ENCODE measurements at places on chromosomes 6 and 20. TPM values are rescaled to one million over a fixed set of nuclear protein-coding genes. Genes with fewer than 3 reads are reported as not detected.

The GUCA1A gene
- not detected for total RNA-seq

The ACSS2 gene
- total RNA-seq, result 6.0 TPM

The RIMS1 gene
- total RNA-seq, result not detected

The TRIM15 gene
- 0.15 TPM for total RNA-seq

The MCCD1 gene
- total RNA-seq, result not detected

The HLA-DMA gene
- 5.5 TPM for total RNA-seq

The RSPO3 gene
- not detected for total RNA-seq

The POU5F1 gene
- 0.63 TPM for total RNA-seq

The DOK5 gene
- total RNA-seq, result 1.6 TPM

The GSTA1 gene
- 0.18 TPM for total RNA-seq

DNA sequence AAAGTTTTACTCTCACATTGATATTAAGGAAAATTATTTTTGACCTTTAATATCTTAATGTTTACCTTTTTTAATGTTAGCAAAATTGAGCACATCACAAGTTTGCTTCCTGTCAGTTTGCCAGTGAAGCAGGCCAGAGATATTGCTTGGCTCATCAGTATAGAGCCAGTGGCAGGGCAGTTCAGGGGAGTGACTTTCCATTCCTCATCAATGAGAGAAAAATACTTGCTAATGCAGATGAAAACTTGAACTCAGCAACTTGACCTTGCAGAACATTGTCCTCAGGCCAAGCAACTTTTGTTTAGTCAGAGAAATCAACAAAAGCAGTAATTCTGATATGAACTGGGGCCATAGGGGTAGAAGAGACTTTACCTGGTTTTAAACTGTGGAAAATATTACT lies 6.9 kb downstream of the TAB2 start:
- DNase-seq, result no peak

- peak; percentile 69 for DNase-seq
Measured at GRCh38 chr6:34235307-34236130, 1.2 kb upstream of the HMGA1 start.

DNA sequence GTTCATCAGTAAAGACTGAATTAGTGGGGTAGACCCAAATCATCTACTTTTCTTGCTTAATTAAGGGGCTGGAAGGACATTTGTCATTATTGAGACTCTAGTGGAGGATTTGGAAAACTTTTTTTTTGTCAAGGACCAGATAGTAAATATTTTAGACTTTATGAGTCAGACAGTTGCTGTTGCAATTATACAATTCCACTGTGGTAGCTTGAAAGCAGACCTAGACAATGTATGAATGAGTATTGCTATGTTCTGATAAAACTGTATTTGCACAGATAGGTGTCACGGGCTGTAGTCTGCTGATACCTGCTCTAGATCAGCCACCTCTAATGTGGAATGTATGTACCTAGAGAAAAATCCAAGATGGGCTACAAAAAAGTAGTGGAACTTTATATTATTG lies 175.0 kb downstream of the CARMIL1 start:
- DNase-seq, result no peak

DNA sequence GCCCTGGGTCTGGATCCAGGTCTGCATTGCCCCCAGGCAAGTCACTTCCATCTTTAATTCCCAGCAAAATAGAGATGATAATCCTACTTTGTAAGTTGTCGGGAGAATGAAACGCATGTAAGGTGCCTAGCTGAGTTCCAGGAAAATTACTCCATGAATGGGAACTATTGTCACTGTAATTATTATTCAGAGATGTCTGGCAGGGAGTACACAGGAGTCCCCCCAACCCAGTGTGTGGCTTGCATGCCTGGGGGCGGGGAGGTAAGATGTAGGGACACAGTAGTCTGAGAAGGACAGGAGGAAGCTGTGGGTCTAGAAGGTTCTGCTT lies 85.4 kb downstream of the CD40 start:
- DNase-seq, result no peak

DNA sequence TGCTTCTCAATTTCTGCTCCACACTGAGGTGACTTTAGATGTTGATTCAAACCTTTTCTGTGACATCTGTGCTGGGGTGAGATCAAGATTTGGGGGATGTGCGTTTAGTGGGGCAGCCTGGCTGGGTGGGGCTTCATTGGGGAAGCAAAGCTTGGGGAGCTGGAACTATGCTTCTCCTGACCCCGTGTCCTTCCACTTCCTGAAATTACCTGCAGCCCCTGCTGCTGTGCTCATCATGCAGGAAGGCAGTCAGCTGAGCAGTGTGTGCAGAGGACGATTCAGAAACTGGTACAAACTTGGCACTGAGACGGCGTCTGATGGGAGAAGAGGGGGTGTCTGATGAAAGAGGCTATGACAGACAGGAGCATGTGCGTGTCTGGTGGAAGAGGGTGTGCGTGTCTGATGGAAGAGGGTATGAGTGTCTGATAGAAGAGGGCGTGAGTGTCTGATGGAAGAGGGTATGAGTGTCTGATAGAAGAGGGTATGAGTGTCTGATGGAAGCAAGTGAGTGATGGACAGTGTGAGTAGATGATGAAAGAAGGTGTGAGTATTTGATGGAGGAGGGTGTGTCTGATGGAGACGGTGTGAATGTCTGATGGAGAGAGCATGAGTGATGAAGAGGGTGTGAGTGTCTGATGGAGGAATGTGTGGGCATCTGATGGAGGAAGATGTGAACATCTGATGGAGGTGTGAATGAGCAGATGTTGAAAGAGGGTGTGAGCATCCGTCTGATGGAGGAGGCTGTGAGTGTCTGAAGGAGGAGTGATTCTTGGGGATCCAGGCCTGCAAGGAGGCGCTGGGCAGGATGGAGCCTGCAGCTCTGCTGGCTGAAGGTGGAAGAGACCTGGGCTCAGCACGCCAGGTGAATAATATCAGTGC lies 103.4 kb downstream of the SYCP2 start:
- DNase-seq, result no peak

GRCh38 chr6:90249034-90249433 lies 47.6 kb downstream of the BACH2 start:
- no peak for DNase-seq

GRCh38 chr6:40723967-40724366 lies 136.8 kb upstream of the LRFN2 start:
- DNase-seq, result no peak

GRCh38 chr6:155090166-155090565 lies 95.1 kb downstream of the TIAM2 start:
- no peak for DNase-seq

DNA sequence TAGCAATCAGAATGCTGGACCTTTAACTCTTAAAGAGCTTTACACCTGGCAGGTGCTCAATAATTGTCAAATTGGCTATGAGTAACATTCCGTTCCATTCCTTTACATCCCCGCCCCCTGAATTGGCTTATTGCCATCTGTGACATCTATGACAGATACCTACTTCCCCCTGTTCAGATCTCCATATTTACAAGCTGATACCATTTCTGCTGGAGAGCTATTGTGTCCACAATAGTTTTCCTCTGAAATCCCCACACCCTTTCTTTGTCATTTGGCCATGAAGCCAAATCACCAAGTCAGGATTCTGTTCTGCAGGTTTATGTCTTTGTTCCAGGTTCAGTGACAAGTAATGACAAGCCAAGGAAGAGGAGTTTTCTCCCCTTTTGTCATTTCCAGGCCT lies 3.2 kb downstream of the CDH26 start:
- no peak for DNase-seq

GRCh38 chr6:85469276-85470022 lies 19.6 kb downstream of the NT5E start:
- no peak for DNase-seq

- DNase-seq, result no peak
Measured at GRCh38 chr20:51368461-51369211, 173.9 kb downstream of the NFATC2 start.

GRCh38 chr6:71080826-71081225 lies 124.0 kb upstream of the B3GAT2 start:
- DNase-seq, result no peak

DNA sequence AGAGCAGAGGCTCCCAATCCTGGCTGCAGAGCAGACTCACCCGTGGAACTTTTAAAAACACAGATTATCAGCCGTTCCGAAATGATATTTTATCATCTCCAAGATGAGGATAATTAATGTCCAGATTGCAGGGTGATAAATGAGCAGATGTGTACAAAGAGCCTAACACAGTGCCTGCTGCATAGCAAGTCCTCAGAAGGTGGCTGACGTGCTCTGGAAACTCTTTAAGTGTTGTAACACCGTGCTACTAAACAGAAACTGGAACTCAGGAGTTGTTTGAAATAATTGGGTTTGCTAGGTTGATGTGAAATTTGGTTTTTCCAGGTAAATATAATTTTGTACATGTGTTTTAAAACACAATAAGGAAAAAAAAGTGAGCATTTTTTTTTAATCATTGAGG lies 118.0 kb downstream of the ARMC2 start:
- DNase-seq, result no peak

- DNase-seq, result no peak
Measured at GRCh38 chr6:81235512-81235911, 517.0 kb downstream of the TENT5A start.

DNA sequence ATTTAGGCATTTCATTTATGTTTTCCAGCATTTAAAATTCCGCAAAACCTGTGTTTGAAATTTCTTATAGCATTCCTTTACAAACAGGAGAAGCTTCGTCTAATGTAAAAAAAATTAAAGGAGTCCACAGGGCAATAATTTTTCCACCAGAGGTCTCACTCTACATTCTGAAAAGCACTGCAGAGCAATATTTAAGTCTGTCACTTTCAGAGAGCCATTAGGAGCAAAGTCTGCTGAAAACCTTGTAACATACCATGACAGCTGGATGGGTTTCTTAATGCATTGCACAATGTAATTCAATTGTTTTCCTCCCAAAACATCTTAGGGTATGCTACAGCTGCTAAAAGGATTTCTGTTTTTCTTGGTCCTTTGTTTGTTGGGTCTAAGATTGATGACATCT lies 18.0 kb downstream of the BAG2 start:
- DNase-seq, result no peak

DNA sequence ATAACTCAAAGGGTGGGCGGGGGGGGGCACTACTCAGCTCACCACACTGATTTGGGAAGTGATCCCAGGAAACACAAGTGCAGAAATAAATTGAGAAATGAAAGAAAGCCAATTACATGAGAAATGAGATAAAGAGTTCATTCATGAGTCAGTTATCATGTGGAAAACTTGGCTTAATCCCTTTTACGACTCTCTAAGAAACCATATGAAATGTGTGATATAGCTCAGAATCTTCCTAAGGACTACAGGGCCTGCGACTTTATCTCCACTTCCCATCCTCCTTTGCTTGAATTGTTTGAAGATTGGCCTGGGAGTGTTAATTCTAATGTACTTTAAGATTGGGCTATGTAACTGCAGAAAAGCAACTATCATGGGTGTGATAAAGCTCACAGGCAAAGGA lies 3.6 kb upstream of the BTN2A2 start:
- DNase-seq, result no peak

- no peak for DNase-seq
Measured at GRCh38 chr20:24340933-24341332, 128.5 kb upstream of the SYNDIG1 start.
